ENCODE measurements at places on chromosomes 5 and 9.

DNA sequence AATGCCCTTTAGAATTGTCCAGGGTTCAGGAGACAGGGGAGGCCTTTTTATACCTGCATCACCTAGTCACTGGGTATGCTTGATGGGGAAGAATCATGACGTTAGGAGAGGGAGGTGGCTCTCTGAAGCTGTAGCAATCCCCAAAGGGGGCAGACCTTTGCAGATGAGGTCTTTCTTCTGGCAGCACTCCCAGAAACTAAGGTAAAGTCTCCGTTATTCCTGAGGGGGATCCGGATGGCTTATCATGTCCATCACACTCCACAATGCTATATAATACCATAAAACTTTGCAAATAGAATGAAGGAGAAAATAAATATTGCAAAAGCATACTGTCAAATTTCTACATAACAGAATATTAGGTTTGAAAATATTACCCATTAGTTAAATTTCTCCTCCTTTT lies 21.5 kb upstream of the CAST start:
- no peak for DNase-seq

DNA sequence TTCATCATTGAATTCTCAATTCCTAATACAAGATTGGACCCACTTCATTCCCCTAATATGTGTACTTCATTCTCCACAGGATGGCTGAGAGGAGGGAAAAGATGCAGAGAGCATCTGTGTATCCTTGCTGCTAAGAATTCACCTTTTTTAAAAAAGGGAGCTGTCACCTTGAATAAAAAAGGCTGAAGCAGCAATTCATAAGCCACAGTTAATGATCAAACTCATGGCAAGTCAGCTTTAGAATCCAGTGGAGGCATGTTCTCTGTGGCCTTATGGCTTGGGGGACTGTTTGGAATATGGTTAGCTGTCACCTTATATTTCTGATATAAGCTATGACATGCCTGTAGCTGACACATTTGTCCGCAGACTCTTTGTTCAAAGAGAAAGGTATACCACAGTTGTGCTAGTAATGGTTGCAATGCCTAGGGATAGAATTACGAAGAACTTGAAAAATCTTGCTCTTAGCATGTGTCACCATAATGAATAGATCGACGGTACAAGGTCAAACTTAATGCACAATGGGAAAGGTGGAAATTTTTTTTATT lies 256.8 kb upstream of the TNC start:
- no peak for DNase-seq

GRCh38 chr5:175452166-175452565 lies 8.2 kb upstream of the DRD1 start:
- no peak for DNase-seq

DNA sequence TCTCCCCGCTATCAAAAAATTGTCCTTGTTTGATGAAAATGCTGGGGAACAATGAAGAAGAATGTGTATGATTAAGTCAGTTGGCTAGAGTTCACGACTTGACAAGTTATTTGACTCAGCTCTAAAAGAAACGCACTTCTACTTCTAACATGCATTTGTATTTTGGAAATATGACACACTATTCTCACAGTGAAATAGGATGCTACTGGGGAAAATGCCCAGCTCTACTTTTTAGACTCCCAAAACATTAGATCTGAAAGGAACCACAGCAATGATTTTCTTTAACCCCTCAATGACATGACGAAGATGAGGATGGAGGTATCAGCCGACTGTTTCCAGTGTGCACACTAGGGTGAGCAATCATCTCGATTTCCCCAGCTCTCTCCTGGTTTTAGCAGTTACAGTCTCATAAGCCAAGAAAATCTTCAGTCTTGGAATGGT lies 83.6 kb upstream of the PCSK1 start:
- no peak for DNase-seq

DNA sequence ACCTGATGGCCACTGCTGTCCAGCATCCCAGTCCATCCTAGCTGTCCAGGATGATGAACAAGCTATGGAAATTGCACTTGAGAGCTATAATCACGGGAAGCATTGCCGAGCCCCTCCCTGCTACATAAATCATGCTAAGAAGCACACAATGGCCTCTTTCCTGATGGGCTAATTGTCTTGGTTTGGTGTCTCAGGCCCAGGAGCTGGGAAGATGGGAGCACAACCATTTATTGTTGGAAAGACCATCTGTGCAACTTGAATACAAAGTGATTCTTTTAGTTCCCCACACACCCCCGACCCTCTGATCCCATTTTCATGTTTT lies 80.4 kb downstream of the RGS3 start:
- DNase-seq = no peak

DNA sequence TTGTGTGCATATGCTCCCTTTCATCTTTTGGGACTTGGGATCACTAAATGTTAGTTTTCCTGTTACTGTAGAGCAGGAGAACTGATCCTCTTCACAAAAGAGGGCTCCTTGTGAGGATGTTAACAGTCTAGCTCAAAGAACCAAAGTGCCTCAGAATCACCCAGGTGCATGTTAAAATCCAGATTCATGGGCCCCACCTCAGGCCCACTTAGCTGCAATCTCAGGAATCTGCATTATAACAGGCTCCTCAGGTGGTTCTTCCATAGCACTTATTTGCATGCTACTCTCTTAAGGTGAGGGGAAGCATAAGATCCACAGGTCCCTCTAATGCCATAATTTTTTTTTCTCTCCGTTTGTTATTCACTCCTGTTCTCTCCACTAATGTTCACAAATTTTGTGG lies 14.8 kb upstream of the MEF2C start:
- DNase-seq = no peak

GRCh38 chr5:137250421-137250820 lies 248.7 kb downstream of the SPOCK1 start:
- DNase-seq = no peak

- peak; percentile 81 for DNase-seq
Measured at GRCh38 chr9:138007918-138008841, 130.6 kb downstream of the CACNA1B start.

GRCh38 chr9:124284237-124284831 lies 26.6 kb downstream of the NEK6 start:
- no peak for DNase-seq

- no peak for DNase-seq
Measured at GRCh38 chr9:130662099-130662969, 2.1 kb upstream of the PRDM12 start.

DNA sequence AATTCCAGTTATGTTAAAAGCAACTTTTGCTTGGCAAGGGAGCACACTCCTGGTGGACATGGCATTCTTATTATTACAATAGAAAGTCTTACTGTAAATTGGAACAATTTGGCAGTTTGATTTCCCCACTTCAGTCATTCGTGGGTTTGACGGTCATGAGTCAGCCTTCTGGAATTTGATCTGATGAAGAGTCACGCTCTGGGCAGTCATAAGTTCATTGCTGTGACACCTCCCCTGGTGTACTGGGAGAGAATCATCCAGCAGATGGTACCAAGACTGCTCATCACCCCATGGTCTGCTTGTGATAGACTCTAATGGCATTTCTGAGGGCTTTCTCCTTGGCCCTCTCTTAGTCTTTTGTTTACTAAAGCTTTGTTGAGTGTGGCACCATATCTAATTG lies 53.8 kb downstream of the GLRA1 start:
- peak; percentile 67 for DNase-seq

DNA sequence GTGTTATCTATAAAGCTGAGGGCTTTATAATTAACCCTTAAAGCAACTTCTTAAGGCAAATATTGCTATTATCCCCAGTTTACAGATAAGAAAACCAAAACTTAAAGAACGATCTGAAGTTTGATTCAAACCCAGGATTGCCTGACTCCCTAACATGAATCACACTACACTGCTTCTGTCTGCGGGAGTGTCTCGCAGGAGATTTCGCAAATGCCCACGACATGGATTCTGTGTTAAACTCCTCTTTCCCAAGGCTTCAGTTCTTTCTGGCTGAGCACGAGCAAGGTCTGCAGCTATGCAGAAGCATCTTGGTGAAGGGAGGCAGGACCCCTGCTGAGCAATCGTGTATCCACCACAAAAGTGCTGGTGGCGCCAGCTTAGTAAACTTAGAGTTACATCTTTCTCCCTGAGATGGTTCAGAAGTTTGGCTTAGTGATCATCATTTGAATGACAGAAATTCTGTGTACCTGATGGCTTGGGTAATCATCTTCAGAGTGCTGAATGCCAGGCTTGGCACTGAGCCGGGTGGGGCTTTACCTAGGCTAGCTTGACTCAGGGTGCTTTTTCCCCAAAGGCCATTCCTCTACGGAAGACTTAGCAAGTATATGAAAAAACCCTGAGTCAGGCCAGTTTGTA lies 81.4 kb upstream of the PIK3R1 start:
- DNase-seq = no peak

DNA sequence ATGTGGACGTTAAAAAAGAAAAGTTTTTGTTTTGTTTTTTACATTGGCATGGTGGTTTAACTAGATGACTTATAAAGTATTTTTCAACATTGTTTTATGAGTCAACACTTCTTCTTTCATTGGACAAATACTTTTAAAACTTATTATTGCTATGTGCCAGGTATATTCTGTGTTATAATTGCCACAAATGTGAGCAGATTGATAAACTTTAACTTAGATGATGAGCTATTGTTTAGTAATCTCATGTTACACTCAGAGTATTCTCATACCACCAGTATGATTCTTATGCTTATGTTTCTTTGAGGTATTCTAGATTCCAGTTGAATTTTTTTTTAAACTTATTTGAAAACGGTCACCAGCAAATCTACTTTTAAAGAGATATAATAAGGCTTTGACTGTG lies 60.3 kb downstream of the RASA1 start:
- no peak for DNase-seq

DNA sequence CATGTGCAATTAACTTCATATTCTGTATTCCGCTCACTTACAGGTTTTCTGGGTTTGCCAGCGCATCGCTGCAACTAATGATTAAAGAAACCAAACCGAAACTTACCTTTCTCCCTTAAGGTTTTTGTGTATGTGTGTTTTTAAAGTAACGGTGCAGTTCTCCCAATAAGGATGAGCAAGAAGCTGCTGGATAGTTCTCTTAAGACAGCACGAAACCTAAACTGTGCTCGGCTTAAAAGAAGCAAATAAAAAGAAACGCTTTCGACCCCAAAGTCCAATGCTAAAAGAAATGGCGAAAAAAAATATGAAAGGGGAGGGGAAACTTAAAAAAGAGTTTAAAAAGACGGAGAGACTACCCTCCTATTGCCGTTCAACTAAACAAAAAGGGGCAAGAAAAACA lies 340 bp downstream of the ELAVL2 start:
- DNase-seq = no peak

- DNase-seq = no peak
Measured at GRCh38 chr9:131854334-131854733, 114.5 kb upstream of the RAPGEF1 start.
